ENCODE measurements at places on chromosomes 6 and 20.

GRCh38 chr6:157222201-157222981 is 100.9 kb downstream of the TMEM242 start:
- DNase-seq: no peak

GRCh38 chr6:146420255-146420654 is 123.4 kb upstream of the RAB32 start:
- DNase-seq: no peak

GRCh38 chr20:25576783-25577530 is 8.4 kb downstream of the NINL start:
- no peak for DNase-seq

- no peak for DNase-seq
These were observed 593.8 kb upstream of the NRSN1 start for GRCh38 chr6:23532227-23532626.

DNA sequence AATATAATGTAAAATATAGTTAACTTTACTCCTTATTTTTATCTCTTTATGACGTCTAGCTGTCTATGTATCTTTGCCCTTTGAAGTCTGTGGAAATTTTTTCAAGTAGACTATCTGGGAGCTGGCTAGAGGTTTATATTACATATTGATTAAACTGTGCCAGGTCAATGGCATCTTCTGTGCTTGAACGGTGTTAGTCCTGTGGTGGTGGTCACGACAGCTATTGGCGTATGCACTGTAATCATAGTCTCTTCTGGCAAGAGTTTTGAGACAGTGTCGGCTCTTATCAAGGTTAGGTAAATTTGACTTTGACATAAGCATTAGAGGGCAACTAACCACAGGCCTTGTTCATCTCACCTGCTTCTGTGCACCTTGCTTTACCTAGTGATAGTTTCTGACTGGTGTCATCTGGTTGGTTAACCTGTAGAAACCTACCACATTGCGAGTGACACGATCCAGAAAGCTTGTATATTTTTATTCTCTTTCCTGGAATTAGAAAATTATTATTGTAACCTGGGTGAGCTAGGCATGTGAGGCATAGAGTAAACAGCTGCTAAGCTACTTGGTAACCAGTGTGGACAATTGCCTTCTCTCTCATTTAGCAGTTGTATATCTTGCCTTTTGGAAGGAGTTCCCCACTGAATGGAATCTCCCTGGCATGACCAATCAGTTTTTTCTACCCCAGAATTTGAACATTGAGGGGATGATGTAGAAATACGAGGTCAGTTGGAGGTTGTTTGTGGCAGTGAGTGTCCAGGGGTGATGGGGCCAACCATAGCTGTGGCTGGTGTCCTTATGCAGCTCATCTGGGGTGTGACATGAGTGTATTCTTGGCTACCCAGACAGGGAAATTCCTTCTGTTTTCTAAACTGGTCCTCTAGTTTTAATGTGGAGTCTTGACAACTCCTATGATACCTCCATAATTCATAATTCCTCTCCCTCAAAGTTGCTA is 45.9 kb downstream of the SH3BGRL2 start:
- no peak for DNase-seq

GRCh38 chr20:59812286-59813125 is 120.9 kb downstream of the SYCP2 start:
- DNase-seq: no peak

DNA sequence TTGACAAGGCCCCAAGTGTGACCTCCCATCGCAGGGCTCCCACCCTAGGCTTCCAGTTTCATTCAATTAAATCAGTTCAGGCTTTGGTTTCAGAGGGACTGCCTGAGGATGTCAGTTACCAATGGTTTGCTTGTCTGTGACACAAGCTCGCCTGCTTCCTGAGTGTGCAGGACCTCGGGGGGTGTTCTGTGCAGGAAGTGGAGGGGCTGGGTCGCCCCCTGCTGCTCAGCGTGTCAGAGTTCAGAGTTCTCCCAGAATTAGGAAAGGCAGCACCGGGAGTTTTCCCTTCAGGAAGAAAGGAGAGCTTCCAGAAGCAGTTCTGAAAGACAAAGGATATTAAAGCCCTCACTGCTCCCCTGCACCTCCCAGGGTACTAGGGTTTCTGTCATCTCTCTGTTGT is 50.8 kb upstream of the TGM3 start:
- no peak for DNase-seq

DNA sequence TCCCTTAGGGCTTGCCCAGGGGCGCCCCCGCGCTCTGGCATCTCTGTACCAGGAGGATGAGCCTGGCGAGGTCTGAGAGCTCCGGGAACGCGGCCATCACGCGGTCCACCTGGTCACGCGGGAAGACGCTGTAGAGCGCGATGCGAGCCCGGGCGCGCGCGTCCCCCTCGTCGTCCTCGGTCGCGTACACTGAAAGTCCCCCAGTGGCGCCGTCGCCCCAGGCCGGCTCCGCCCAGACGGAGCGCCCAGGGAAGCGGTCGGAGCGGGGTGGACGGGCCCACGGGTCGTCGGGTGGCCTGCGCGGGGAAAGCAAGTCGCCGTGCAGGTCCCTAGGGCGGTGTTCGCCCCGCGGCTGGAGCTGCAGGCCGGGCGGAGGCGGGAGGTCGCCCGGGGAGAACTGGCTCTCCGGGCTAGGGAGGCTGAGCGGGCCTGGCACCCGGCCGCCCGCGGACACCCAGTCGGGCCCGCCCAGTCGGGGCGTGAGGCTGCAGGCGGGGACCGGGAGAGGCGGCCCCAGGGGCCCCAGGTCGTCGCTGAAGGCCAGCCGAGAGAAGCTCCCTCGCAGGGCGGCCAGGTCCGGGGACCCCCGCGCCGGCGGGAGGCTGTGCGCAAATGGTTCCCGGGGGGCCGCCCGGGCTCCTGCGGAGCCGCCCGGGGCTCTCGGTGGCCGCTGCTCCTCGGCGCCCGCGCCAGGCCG is 34.0 kb downstream of the ZC3H12D start:
- DNase-seq: no peak

DNA sequence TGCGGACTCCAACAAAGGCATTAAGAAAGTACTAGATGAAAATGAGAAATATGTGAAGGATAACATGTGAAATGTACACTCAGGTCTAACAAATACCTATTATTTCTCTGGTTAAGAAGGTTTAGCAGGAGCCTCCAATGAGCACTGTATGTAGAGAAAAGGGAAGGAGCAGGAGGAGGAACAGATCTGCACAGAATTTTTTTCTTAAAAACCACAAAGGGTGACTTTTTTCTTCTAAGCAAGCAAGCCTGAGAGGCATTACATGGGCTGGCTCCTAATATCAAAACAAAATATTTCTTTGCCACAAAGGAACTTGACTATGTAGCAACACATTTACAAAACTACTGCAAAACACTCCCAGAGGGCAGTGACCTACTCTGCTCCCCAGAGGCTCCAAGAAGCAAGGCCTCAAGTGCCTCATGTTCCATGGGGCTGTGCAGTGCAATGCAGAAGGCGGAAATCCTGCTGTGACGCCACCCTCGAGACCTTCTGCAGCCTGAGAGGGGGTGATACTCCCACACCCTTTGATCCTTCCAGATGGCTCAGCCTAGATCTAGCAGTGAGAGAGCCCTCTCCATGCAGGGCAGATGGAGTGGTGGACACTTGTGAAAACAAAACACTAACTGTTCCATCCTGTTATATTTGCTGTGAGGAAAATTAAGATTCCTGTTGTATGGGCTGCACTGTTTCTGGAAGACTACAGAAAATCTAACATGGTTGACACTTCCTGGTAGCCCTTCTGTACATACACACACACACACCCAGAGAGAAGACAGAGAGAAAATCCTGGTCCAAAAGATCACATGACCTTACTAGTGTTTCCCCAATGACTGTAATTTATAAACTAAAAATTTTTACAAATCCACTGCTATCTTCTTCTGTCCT is 36.0 kb upstream of the SMIM29 start:
- peak; percentile 73 for DNase-seq

GRCh38 chr6:157861814-157862213 is 38.8 kb downstream of the SNX9 start:
- DNase-seq: no peak

- peak; percentile 59 for DNase-seq
These were observed 398.0 kb downstream of the EPHA7 start for GRCh38 chr6:93021235-93021915.

- DNase-seq: peak; percentile 40
These were observed 1.5 kb downstream of the BRD2 start for GRCh38 chr6:32969685-32970412.

- no peak for DNase-seq
These were observed 101.4 kb upstream of the PDE7B start for GRCh38 chr6:135750081-135750480.

DNA sequence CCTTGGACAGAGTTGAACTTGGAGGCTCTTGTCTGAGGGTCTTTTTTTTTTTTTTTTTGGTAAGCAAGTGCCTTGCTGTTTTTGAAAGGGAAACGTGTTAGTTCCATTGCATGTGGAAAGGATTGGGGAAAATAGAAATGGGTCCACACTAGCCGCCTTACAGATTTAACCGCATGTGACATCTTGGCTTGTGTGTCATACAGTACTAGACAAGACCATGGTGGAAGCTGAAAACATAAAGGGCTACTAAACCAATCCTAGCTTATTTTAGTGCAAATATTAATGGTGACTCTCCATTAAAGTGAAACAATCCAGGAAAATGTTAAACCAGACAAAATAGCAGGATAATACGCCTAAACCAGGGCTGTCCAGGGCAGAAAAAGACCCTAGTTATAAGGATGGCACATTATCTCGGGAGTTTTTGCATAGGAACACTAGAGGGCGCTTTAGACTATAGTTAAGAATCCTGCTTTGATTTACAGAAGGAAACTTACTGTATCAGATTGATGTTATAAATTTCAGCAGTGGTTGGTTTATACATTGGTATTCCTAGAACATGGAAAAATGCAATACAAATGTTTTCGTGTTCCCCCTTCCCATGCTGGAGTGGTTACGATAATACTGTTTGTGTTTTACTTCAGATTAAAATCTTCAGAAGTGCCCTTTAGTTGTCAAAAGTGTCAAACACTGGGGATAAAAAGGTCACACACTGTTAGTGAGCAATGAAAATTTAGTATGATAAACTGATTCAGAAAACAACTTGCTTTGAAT is 59.8 kb upstream of the DEK start:
- DNase-seq: no peak

- no peak for DNase-seq
These were observed 200.9 kb downstream of the BACH2 start for GRCh38 chr6:90095788-90096187.

- no peak for DNase-seq
These were observed 12.5 kb upstream of the TREM1 start for GRCh38 chr6:41298785-41299502.

DNA sequence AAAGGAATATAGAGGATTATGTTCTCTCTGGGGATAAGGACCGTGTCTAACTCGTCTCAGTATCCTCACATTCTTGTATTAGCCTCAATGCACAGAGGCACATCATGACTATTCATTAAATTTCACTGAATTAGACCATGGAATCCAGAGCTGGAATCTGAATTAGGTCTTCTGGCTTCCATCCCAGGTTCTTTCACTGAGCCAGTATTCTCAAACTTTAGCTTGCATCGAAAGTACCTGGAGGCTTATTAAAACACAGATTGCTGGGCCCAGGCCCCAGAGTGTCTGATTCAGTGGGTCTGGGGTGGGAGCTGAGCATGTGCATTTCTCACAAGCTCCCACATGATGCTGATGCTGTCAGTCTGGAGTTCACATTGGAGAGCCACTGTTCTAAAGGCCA is 142.0 kb downstream of the UST start:
- DNase-seq: no peak

DNA sequence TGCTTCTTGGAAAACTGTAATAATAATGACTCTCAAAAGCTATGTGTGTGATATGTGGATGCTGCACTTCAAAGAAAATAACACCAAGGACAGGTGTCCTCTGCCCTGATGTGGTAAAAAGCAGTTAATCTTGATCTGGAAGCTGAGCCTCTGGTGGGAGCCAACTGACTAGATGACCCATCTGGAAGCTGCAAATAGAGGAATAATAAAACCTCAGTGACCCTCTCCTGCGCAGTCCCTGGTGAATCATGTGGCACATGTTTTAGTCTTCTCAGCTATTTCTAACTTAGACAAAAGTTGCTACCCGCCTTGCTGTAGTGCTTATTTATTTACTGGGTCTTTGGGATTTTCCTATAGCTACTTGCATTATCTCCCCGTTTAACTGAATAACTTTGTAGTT is 47.3 kb downstream of the TP53INP2 start:
- DNase-seq: no peak

DNA sequence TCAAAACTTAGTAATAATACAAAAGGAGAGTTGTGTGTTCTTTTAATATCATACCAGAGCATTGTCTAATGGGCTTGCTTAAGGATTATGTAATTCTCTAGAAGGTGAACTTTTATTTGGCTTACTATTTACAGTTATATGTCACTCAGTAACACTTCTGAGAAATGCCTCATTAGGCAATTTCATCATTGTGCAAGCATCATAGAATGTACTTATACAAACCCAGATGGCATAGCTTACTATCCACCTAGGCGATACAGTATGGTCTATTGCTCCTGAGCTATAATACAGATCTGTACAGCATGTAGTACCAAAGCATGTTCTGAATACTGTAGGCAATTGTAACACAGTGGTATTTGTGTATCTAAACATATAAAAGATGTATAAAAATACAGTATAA is 340.1 kb downstream of the PHF3 start:
- no peak for DNase-seq

DNA sequence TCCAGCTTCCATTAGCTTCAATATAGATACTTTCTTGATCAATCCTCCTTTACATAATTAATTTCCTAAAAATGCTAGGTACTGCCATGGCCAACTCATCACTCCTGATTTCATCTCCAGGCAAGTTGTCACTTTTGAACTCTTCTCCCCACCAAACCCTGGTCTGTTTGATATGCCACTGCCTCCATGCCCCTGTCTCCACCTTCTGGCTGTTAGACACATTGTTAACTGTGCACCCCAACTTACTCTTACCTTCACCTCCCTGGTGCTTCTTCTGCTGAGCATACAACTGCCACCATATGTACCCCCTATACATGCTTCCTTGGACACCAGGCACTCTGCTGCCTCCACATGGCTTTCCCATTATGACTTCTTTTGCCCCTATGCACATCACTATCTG is 21.9 kb upstream of the AIG1 start:
- DNase-seq: no peak

DNA sequence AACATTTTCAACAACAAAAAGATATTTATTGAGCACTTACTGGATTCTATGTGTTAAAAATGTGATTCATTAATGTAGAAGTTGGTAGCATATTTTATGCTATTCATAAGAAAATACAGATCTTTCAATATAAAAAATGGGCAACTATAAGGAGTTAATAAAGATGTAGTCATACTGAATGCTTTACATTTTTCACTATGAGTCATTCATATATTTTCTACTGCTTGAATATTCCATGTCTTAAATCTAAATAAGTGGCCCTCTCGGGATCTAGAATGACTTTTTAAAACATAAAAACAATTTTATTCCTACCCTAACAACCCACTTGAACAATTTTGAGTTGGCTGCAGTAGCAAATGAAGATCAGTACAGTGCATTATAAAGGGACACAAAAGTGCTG is 362.1 kb downstream of the PHF3 start:
- DNase-seq: no peak

- no peak for DNase-seq
These were observed 28.4 kb upstream of the RIN2 start for GRCh38 chr20:19729672-19730071.
